Effector CD8-positive, alpha-beta T cell (primary cell): ENCODE measurements at places on chromosomes 1 and 21.
A peak's percentile ranks its signal among the peaks of the same experiment; 100 is the strongest.

- DNase-seq: no peak
These were observed 340.2 kb downstream of the PTPRU start for GRCh38 chr1:29576510-29576909.

GRCh38 chr21:25670726-25671125 is 31.7 kb downstream of the JAM2 start:
- no peak for DNase-seq

DNA sequence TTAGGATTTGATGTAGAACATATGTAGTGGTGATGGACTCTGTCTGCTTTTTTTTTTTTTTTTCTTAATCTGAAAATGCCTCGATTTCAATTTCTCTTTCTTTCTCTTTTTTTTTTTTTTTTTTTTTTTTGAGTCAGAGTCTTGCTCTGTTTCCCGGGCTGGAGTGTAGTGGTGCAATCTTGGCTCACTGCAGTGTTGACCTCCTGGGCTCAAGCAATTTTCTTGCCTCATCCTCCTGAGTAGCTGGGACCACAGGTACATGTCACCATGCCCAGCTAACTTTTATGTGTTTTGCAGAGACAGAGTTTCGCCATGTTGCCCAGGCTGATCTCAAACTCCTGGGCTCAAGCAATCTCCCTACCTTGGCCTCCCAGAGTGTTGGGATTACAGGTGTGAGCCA is 17.4 kb downstream of the MAST2 start:
- DNase-seq: no peak

DNA sequence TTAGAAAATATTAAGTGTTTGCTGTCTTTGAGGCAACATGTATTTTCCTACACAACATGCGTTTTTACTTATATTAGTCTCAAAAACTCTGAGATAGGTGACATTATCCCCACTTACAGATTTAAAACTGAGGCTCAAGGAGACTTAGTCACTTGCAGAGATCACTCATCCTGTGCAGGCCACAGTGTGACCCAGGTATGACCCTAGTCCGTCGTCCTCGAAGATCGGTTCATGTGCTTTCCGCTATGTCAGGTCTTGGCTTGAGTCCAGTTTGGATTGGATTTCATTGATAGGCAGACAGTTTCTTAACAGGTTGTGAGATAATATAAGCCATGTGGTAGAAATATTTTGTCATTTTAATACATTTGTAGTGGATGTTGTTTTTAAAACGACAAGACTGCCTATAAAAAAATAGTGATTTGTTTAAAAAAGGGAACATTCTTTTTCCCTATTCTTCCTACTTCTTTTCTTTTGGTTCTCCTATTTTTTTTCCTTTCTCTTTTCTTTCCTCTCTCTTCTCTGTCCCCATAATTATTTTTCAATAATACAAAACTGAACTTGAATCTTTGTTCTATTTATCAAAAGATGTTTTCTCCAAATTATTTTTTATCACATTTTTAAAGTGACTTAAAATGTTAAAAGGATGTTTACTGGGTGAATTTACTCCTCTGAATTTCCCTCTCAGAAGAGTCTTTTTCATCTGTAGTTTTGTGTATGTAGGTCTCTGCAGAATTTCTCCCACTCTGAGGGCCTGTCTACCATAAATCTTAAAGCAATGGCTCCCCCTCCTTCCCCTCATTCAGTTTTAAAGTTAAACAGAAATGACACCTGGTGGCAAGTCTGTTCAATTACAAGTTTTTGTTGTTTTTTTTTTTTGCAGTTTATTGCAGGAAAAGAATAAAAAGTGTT is 81.8 kb downstream of the PHTF1 start:
- no peak for DNase-seq

GRCh38 chr1:159800177-159800930 is 1.8 kb upstream of the FCRL6 start:
- DNase-seq: no peak

GRCh38 chr1:243266231-243266630 is 10.4 kb downstream of the SDCCAG8 start:
- no peak for DNase-seq

- no peak for DNase-seq
These were observed 20.6 kb downstream of the XKR8 start for GRCh38 chr1:27980216-27980845.

GRCh38 chr1:245209658-245210435 is 55.1 kb downstream of the KIF26B start:
- no peak for DNase-seq

DNA sequence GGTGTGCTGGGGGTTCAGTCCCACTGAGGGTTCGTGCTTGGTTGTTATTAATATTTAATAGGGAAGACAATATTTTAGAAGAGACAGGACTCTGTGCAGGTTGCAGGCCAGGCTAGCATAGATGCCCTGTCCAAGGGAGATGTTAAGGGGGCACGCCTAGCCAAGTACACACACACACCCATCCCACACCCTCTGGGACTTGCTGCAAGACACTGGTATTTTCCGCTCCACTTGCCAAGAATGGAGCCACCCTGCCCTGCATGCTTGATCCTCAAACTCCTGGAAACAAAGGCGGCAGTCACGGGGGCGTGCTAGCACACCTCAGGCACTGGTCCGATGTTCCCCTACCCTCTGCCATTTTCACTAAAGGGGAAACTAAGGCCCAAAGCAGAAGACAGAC is 99.1 kb downstream of the MRPL37 start:
- DNase-seq: no peak

GRCh38 chr1:4121293-4121684 is 221.2 kb upstream of the C1orf174 start:
- DNase-seq: no peak

DNA sequence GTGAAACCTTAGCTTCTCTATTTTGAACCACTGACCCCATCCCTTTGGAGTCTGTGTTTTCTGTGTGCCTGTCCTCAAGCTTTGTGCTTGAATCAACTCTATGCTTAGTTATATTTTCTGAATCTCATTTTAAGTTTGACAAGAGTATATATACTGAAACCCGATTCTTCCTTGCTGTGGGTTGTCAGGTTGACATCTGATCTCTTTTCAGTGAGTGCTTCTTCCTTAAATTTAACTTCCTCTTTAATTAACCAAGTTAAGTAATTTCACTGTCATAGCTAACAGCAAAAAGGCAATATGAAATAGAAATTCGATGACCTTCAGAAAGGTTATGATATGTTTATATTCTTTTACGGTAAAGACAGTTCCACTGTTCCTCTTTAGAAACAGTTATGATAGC is 69.4 kb downstream of the C1orf21 start:
- no peak for DNase-seq

GRCh38 chr1:37731312-37732019 is 33.5 kb downstream of the EPHA10 start:
- no peak for DNase-seq

DNA sequence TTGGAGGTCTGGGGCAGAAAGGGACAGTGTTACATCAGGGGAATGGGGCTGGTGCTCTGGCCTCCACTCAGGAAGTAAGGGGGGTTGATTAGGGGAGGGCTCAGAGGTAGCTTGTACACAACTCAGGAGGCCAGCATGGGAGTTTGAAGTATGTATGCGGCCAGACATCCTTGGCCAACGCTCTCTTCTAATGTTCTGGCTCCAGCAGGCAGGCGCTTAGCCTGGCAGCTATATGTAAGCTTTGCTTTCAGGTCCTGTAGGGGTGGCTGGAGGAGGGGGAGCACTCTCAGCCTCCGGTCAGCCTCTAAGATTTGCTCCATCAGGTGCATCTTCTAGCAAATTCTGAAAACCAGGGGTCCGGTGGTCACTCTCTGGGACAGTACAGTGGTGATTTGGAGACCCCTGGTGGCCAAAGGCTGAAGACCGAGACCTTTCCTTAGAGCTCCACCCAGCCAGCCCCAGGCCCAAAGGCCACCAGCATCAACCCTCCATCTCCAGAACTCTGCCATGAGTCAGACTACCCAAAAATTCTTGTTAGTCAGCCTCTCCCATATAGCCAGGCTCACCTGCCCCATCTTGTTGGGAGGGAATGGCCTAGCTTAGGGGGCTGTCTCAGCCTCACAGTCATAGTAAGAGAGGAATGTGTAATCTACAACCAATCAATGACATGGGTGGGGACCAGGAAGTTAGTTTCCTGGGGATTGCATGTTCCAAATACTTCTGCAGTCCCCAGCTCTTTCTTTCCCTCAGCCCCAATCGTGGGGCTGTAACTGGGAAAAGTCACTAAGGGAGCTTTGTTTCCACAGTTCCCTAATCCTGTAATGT is 9.7 kb upstream of the COL8A2 start:
- peak; percentile 26 for DNase-seq

DNA sequence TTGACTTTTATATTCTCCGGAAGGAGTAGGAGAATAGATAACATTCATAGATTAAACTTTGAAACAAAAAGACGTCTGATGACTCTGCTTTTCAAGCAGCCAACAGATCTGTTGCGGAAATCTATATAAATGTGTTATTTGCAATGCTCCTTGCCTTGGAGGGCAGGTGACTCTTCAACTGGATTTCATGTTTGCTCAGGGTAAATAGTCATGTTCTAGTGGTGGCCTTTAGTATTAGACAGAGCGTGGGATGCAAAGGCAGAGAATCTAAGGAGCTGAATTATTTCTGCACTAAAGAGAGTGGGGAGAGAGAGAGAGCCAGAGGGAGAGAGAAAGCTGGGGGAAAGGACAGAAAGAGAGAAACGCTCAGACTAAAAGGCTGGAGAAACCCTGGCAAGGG is 454.3 kb downstream of the AJAP1 start:
- no peak for DNase-seq

DNA sequence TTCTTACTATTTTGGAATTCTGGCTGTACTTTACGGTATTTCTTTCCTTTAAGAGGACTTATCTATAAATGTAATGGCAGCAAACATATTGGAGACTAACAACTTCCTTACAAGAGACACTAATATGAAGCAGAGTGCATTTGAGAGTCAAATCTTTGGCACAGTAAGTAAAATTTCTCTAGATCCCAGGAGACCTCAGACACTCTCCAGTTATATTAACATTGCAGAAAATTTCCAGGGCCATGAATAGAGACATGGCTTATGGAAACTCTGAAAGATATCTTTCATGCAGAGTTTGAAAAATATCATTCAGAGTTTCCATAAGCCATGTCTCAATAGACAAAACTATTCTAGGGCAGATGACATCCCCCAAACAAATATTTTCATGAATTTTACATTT is 51.2 kb downstream of the IL23R start:
- DNase-seq: no peak

DNA sequence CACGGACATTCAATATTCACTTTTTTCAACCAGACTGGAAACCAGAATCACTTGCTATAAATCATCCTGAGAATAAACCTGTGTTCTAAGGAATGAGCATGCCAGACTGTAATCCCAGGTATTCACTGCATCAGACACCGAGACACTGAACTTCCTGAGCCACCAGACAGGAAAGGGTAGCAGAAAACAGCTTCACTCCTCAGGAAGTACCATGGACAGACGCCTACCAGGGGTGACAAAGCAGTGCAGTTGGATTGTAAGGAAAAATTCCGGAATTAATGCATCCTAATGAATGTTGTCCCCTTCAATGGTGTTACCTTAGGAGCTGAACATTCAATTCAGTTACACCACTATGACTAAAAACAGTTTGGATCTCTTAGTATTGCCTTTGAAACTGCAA is 156.1 kb downstream of the PIGK start:
- DNase-seq: no peak

DNA sequence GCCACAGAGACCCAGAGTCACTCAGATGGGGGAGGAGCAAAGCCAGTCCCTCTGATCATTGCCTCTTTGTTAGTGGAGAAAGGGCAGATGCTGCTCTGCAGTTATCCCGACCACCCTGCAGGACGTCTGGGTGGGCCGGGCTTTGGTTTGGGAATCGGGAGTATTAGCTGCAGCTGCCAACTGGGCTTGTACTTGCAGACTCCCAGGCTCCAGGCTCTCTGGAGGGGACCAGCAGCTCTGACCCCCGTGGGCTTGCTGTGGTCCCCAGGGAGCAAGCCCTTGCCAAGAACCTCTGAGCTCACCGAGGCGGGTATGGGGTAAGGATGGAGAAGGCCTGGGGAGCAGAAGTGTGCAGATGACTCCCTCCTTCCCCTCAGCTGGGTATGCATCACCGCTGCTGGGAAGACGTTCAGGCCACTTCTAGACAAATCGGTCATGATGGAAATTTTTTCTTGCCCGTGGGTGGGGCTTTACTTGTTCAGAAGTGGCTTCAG is 21.6 kb downstream of the MAPKAPK2 start:
- no peak for DNase-seq

DNA sequence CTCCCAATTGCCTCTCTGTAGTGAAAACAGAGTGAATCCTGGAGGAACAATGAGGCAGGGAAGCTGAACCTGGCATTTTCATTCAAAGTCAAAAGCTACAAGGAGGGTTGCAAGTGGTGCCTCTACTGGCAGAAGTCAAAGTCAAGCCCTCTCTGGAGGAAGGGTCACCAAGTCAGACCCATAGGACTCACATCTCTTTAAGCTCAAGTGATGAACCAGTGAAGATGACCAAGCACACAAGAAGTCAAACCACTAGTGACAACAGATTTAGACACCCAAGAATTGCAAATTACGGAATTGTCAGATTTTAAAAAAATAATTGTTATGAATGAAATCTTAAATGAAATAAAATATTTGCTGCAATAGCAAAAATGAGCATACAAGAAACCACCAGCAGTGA is 81.1 kb upstream of the ATP1B1 start:
- DNase-seq: no peak

DNA sequence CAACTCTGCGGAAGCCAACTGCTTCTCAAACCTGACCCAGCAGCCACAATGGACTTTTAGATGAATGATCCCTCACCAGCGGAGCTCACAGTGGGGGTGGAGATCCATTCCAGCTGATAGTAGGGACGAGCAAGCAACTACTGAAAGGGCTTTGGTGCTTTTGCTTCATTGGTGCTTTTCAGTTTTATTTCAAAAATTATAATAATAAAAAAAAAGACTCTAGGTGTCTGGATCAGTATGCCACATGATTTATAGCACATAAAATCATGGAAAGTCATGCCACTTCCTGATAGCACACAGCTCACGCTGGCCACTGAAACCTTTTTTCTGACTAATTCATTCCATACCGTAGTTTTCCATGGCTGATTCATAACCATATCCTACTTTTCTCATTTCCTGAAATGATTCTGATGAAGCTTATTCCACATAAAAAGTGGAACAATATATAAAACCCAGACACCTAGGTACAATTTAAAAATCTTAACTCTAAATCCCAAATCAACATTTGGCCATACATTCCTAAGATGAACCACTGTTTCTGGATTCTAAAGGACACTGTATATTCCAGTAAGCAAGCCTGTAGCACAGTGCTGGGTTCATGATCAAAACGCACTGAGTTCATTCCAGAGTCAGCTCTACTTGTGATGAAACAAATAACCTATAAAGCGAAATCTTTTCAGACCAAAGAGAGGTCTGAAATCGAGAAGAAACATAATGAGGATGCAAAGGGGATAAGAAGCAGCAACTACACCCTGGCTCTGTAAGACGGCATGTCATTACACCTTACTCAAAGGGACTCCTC is 41.3 kb upstream of the KCNE1 start:
- DNase-seq: no peak
